ENCODE measurements at places on chromosomes 16 and 17.

GRCh38 chr17:16987830-16988601 lies 16.1 kb upstream of the TNFRSF13B start:
- no peak for DNase-seq

GRCh38 chr17:35745246-35745645 lies 7.8 kb downstream of the GAS2L2 start:
- no peak for DNase-seq

DNA sequence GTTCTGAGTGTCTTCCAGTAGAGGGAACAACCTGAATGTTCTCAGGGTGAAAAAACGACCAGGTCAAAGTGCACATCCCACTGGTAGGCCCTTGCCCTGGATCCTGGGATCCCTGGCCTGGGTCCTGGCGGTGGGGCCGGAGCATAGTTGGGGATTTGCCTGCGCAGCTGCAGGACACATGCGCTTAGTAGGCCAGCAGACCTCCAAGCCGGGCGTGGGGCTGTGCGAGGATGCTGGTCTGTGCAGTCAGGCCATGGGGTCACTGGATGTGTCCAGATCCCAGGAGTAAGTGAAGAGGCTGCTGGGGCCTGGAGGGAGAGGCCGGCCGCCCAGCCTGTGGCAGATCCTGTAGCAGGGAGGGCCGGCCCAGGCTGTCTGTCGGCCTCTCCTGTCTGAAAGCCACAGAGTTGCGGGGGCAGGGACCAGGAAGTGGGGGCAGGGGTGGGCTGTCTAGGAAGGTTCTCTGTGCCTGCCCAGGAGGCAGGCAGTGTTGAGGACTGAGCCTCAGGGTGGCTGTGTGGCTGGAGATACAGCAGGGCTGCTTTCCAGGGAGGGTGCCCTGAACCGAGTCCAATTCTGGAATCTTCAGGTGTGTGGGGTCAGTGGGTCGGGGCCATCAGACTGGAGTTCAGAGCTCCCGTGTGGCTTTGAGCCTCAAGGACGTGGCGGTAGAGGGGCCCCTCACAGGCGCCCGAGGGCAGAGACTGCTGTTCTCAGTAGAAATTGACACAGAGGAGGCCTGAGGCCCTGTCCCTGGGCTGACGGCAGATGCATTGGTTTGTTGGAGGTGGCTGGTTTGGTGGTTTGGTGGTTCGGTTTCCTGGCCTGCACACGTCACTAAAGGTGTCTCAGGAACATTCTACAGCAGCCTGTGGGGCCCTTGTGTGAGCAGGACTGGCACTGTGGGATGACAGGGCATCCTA lies 17.2 kb upstream of the NUDT16L1 start:
- no peak for DNase-seq

- DNase-seq = no peak
These were observed 30.5 kb downstream of the UBE2O start for GRCh38 chr17:76422406-76422805.

GRCh38 chr16:75109732-75110243 lies 6.8 kb downstream of the LDHD start:
- no peak for DNase-seq

DNA sequence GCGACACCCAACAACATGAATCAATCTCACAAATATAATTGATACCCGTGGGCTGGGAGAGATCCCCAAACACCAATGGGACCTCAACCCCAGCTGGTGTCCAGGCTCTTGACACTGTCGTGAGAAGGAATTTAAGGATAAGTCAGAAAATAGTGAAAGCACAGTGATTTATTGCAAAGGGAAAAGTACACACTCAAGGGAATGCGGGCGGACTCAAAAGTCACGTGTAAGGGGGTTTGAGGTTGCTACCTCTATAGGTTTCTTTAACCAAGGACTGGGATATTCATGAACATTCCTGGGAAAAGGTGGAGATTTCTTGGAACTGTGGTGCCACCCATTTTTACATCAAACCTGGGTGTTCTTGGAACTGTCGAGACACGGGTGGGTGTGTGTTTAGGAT lies 6.3 kb upstream of the ZDHHC7 start:
- DNase-seq = no peak

- DNase-seq = no peak
These were observed 64.1 kb downstream of the NF1 start for GRCh38 chr17:31158746-31159377.

- no peak for DNase-seq
These were observed 56.9 kb downstream of the MARCHF10 start for GRCh38 chr17:62751060-62751691.

DNA sequence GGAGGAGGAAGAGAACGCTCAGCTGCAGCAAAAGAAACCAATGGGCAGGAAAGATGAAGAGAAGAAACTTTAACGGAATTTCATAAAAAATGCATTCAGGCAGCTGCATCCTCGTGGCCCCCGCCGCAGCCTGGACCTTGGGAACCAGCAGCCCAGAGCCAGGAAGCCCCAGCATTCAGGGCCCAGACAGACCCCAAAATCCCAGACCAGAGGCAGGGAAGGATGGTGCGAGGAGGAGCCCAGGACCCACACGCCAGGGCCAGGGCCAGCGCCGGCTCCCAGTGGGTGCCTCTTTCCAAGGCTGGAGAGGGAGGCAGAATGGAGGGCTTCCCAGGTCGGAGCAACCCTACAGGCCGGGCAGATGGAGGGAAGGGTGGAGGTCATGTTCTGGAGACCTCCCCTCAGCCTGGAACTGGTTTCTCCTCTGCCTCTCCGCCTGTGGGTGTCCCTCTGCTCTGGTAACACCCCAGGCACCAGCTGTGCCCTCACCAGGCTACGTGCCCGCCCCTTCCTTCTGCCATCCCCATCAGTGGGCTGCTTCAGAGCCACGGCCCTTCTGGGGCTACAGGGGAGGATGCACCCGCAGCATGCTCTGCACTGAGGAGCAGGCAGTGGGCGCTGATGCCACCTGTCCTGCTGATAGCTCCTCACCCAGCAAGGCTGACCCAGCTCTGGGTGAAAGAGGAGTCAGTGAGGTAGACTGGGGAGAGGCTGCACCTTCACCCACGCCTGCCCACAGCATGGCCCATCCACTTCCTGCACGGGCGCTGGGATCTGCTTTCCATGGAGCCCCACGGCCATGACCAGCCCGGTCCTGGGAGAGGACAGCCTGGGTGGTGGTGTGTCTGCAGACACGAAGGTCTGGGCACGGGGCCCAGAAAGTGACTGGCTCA lies 1.2 kb upstream of the MIF4GD start:
- DNase-seq = peak; percentile 43

- DNase-seq = peak; percentile 88
These were observed at the start of gene ZNF205 for GRCh38 chr16:3112058-3112880. TSS of gene ZNF205 (plus strand) at chr16:3112586. CDS start at chr16:3113431, 845 bp downstream.

- no peak for DNase-seq
These were observed 288.0 kb downstream of the MAF start for GRCh38 chr16:79312502-79312901.

GRCh38 chr17:46154151-46154816 lies 38.9 kb downstream of the KANSL1 start:
- DNase-seq = no peak

GRCh38 chr16:27526180-27526579 lies 23.5 kb downstream of the GTF3C1 start:
- DNase-seq = peak; percentile 93

GRCh38 chr17:27566671-27567562 lies 64.1 kb upstream of the LGALS9 start:
- no peak for DNase-seq

DNA sequence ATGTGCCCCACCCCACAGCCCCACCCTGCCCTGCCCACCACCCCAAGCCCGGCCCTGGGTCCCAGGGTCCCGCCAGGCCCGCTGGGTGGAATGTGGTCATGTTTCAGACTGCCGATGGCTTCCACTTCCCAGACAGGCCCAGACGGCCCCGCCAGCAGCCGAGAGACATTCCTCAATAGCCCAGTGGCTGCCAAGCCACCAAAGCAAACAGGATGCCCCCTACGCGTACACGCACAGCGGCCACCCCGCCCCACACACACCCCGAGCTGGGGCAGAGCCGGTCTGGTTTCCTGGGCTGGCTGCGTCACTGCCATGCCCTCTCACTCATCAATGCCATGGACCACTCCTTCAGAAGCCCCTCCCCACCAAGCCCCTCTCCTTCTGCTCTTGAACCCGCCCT lies 1.2 kb upstream of the KRT17 start:
- no peak for DNase-seq

DNA sequence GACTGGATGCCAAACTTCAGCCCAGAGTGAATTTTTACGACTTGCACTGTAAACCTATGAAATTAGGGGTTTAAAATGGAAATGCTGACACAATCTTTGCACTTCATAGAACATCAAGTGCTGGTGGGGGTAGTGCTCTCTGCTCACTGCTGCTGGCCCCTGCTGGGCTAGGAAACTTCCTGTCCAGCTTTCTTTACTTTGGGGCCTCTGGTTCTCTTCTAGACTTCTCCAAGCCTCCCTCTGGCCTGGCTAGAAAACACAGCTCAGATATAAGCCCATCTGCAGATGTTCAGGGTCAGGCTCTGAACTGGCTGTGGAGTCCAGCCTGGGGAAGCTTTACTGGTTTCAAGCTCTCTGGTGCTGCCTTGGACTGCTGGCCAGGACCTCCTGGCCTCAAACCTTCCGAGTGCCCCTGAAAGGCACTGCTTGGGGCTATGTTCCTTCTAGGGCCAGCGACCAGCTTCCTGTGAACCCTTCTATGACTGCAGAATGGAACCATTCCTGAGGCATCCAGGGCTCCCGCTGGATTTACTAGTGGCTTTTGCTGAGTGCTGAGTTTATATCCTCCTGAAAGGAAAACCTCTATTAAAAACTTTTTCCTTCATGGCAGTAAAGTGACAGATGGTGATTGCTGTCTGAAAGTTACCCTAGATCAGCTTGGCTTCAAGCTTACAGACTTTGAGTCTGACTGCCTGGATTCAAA lies 59.4 kb downstream of the TBX4 start:
- DNase-seq = peak; percentile 32

DNA sequence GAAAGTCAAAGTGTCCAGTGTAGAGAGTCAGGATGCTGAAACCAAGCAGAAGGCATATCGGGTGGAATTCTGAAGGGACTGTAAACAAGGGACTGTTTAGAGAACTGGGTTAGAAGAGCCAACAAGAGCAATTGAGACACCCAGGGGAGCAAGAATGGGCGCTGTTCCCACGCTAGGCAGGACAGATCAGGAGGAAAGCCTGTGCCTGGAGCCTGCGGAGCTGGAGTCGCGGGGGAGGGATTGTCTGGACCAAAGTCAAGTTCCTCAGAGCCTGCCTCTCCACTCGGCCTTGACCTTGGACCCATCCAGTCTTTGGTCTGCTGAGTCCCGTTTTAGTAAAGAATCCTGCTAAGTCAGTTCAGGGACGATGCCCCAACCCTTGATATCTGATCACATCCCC lies 14.7 kb upstream of the KLHL36 start:
- DNase-seq = no peak
